Cardiac fibroblast (primary cell): ENCODE measurements at places on chromosomes 12 and 14.

DNA sequence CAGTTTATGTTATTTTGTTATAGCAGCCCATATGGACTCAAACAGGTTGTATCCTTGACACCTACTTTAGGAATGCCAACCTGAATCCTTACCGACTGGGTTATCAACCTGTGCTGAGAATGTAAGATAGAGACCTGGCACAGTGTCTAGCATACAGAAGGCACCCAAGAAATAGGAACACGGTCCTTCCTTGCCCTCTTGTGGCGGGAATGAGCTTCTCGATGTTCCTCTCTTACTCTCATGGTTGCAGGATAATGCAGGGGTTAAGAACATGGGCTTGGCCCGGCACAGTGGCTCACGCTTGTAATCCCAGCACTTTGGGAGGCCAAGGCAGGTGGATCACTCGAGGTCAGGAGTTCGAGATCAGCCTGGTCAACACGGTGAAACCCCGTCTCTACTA, 6.5 kb downstream of the C12orf43 start:
- DNase-seq = peak; percentile 50

DNA sequence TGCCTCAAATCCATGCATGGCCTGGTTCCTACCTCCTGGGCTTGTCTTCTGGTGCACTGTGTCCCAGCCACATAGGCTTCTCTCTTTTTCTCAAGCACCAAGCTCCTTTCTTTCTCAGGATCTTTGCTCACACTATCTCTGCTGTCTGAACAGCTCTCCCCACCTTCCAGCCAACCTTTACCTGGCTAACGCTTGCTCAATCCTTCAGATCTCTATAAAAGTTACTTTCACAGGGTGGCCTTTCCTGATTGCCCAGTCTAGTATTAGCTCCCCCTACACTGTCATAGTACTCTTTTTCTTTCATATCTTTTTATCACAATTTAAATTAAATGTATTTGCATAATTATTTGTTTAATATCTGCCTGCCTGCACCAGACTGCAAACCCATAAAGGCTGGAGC, 3.8 kb downstream of the PARP11 start:
- no peak for DNase-seq

DNA sequence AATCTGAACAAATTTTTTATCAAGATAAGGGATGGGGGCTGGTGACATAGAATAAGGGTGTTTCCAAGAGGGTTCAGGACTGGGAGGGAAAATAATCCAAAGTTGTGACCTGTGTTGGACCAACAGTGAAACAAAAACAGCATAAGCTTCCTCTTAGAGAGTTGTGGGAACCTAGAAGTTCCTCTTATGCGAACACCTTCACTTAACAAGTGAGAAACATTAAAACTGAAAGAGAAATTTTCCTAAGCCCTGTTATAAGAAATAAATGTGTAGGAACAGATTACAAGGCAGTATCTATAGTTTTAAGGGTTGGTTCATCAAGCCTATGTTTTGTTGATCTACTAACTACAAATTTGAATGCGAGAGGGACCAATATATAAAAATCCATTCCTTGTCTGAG, 58.4 kb downstream of the LLPH start:
- DNase-seq = no peak

GRCh38 chr12:53166837-53167236, 13.7 kb upstream of the ZNF740 start:
- no peak for DNase-seq

- DNase-seq = peak; percentile 44
These were observed 28.4 kb downstream of the STK38L start for GRCh38 chr12:27272373-27273028.

DNA sequence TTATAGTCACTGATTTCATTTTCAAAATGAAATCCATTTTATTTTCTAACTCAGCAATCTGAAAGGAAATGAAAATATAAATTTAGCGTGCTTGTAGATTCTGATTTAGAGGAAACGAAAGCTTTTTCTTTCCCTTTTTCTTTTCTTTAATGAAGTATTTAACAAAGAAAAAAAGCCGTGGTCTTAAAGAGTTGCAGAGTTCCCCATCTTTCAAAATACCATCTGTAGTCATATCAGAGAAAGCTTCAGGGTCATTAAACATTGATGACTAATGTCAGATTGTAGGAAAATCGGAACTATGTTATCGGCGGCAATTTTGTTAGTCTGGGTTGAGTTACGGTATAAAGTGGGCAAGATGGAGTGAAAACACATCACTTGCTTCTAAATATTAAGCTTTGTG, 32.3 kb downstream of the DRAM1 start:
- DNase-seq = no peak

DNA sequence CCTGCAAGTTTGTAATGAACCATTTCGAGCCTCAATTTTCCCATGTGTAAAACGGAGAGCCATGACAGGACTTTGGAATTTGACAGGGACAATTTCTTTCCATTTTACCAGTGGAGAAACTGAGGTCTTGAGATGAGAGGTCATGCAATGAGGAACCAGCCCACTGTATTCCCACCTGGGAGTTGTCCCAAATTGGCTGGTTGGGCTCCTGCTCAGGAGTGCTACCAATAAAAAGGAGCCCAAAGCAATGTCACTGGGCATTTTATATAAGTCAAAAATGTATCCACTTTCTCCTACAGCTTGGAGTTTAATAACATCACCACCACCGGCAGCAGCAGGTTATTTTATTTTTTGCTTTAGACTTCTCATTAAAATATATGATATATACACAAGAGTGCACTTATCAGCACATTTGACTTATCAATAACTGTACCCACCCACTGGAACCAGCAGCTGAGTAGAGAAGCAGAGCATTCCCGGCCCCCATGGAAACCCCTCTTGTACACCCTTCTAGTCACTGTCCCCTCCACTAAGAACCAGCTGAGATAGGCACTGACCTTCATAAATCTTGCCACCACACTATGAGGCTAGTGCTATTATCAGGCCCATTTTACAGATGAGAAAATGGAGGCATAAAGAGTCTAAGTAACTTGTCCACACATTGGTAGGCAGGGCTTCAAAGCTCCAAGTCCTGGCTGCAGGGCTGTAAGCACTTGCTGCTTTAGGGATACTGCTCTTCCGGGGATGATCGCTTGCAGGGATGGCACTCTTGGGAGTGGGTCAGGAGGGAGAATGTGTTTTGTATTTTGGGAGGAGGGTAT, 25.3 kb upstream of the RBM19 start:
- DNase-seq = no peak

GRCh38 chr14:68349900-68350629, 442.8 kb downstream of the ZFP36L1 start:
- peak; percentile 63 for DNase-seq

DNA sequence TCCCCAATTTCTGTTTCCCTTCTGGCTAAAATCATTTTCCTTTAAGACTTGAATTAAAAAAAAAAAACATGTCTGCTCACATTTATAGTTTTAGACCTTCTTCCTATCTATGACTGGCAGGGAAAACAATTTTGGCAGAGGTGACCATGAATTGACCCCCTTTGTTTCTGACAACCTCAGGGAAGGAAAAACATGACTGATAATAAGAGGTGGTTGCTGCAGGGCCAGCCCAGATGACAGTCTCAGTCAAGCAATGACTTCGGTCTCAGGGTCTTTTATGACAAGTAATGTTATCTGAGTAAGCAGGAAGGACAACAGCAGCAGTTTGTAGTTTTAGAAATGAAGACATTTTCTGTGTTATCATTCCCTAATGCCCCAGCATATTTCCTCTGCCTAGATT, 430.9 kb downstream of the LRIG3 start:
- no peak for DNase-seq

GRCh38 chr12:108720757-108721514, 10.4 kb downstream of the CORO1C start:
- no peak for DNase-seq

DNA sequence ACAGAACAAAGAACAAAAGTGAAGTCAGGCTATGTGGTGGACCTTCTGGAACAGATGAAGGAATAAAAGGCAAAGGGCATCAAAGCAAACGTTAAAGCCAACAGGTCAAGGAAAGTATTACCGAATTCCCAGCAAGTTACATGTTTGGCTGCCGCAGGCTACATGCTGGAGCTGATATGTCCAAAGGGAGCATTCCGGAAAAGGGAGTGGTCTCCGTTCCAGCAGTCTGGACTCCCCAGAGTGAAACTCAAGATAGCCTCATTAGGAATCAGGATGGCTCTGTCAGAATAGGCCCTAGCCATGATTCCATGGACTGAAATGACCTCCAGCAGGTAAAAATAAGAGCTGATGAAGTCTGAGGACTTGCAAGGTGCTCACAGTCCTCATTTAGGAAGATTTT, 379.8 kb upstream of the PRICKLE1 start:
- peak; percentile 45 for DNase-seq

DNA sequence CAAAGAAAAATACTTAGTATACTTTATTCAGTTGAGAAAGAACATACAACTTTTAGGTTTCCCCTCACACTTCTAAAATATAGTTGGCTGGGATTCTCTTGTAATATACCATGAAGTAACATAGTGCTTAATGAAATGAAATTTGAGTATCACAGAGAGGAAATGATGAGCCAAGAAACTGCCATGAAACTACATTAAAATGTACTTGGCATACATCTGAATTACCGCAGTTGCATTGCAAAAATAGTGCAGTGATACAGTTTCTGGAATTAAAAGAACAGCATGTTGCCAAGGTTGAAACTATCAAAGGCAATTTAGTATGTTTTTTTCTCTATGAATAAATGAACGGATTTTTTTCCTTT, 389.2 kb downstream of the TMEM117 start:
- DNase-seq = no peak

GRCh38 chr14:102516531-102517391, 7.2 kb upstream of the ANKRD9 start:
- DNase-seq = peak; percentile 32

GRCh38 chr14:102659797-102660196, 67.3 kb downstream of the RCOR1 start:
- DNase-seq = peak; percentile 56

GRCh38 chr14:78319406-78319805, 149.2 kb downstream of the NRXN3 start:
- no peak for DNase-seq

- no peak for DNase-seq
These were observed 62.5 kb upstream of the HIF1A start for GRCh38 chr14:61632807-61633206.

DNA sequence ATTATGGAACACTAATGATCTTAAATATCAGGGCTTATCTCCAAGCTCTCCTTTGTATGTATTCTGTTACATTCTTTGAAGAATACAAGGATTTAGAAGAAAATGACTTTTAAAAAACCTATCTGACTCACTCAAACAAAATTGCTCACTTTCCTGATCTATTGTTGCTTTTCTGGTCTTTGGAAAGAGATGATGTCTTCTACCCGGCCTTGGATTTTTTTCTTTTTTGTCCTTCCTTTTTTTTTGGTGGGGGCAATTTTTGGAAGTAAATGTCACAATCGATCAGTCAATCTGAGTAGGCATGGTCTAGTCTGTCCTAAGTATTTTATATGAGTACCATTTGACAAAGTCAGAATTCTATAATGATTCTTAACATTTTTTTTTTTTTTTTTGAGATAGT, 10.5 kb upstream of the CALM1 start:
- no peak for DNase-seq

GRCh38 chr12:32089156-32089555, 17.5 kb upstream of the BICD1 start:
- no peak for DNase-seq

GRCh38 chr14:100780646-100781355, 45.1 kb upstream of the MEG3 start:
- no peak for DNase-seq

DNA sequence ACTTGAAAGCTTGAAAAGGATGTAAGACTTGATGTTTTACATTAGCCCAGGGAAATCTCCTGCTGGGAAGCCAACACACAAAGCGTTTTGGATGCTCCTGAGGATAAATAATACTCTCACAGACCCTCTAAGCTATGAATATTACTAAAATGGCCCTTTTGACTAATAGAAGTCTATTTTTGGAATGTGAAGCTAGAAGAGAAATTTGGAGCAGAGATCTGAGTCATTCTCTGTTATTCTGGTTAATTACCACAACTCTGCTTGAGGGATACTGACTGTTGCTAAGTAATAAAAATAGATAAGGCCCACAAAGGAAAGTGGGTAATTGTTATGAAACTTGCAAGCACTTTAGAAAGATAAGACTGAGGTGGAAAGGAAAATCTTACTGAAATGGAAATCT, 346.2 kb upstream of the STXBP6 start:
- no peak for DNase-seq

GRCh38 chr12:6959805-6960592, 8.8 kb downstream of the PTPN6 start:
- no peak for DNase-seq

- no peak for DNase-seq
These were observed 2.4 kb downstream of the WASHC3 start for GRCh38 chr12:102059343-102059742.

DNA sequence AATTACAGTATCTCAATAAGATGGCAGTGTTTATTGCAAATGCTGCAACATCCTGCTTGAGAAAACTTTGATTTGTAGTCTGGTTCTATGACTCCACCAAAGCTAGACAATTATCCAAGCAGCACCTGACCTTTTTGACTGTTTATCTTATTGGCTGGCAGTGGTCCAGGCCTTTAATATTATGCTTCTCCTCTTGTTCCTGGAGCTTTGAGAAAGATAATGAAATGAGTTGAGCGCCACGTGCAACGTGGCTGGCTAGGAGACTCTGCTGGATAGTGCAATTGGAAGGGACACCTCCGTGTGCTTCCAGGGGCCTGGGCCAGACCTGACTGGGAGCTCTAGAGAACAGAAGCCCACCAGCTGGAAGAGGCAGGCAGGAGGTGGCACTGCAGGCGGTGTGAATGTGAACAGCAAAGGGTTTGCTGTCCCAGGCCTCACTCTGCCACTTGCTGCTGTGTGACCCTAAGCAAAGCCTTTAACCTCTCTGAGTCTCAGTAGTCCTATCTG, 349.3 kb downstream of the CACNA1C start:
- DNase-seq = no peak

DNA sequence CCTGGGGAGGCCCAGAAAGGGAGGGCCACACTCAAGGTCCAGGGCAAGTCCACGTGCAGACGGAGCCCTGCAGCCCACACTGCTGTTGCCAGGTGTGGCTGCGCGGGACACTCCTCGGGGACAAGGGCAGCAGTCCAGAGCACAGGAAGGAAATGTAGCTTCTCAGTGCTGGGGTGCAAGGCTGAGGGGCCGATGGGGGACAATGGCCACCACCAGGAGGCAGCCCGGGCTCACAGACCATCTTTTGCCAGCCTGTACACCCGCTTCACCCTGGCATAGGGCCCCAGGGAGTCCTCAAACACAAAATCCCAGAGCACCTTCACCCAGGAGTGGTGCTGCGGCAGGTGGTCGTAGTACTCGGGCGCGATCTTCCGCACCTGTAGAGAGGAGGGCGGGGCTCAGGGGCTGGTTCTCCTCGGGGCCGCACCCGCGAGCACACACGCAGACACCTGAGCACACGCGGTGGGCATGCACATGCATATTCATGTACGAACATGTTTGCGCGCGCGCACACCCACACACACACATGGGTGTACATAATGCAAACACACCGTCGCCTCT, 12.8 kb downstream of the DEGS2 start:
- DNase-seq = no peak
